ENCODE measurements at places on chromosomes 7 and 10.

- DNase-seq, result peak; percentile 52
Observed at GRCh38 chr10:43230909-43231522, 35.8 kb downstream of the RASGEF1A start.

- DNase-seq, result no peak
Observed at GRCh38 chr7:43148161-43148731, 35.8 kb downstream of the HECW1 start.

- no peak for DNase-seq
Observed at GRCh38 chr10:51255381-51255780, 181.1 kb downstream of the PRKG1 start.

GRCh38 chr10:117626228-117626627, 83.7 kb downstream of the EMX2 start:
- DNase-seq, result no peak

DNA sequence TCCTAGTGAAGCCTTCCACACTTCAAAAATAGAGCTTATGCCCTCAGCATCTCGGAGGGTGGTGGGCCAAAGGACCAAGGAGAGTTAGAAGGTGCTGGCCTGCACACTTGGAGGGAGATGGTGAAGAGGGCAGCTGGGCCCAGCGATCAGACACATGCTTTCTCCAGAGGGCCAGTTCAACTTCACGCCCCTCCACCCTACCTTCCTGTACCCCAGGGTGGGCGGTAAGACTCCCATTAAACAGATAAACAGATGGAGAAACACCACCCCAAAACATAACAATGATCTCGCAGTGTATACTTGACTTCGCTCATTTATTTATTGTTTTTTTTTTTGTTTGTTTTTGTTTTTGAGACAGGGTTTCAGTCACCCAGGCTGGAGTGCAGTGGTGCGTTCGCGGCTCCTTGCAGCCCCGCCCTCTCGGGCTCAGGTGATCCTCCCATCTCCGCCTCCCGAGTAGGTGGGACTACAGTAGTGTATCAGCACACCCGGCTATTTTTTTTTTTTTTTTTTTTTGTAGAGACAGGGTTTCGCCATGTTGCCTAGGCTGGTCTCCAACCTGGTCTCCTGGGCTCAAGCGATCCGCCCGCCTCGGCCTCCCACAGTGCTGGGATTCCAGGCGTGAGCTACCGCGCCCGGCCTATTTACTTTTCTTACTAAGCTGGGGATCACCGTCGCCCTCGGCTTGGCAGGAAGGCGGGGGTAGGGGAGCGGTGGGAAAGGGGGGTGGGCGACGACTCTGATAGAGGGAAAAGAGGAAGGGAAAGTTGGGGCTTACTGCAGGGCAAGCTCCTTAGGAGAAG, 1.8 kb downstream of the C10orf95 start:
- peak; percentile 75 for DNase-seq

DNA sequence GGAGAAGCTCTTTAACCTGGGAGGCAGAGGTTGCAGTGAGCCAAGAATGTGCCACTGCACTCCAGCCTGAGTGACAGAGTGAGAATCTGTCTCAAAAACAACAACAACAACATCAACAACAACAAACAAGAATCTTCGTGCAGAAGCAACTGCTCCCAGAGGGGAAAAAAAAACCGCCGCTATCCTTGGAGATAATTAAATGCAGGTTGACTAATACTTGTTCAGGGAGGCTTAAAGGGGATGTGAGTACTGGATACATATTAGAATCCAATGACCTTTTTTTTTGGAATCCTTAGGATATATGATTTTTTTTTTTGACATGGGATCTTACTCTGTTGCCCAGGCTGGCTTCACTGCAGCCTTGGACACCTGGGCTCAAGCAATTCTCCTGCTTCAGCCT, 89.6 kb upstream of the FAM171A1 start:
- no peak for DNase-seq

- no peak for DNase-seq
Observed at GRCh38 chr7:12092499-12093130, 118.5 kb upstream of the TMEM106B start.

DNA sequence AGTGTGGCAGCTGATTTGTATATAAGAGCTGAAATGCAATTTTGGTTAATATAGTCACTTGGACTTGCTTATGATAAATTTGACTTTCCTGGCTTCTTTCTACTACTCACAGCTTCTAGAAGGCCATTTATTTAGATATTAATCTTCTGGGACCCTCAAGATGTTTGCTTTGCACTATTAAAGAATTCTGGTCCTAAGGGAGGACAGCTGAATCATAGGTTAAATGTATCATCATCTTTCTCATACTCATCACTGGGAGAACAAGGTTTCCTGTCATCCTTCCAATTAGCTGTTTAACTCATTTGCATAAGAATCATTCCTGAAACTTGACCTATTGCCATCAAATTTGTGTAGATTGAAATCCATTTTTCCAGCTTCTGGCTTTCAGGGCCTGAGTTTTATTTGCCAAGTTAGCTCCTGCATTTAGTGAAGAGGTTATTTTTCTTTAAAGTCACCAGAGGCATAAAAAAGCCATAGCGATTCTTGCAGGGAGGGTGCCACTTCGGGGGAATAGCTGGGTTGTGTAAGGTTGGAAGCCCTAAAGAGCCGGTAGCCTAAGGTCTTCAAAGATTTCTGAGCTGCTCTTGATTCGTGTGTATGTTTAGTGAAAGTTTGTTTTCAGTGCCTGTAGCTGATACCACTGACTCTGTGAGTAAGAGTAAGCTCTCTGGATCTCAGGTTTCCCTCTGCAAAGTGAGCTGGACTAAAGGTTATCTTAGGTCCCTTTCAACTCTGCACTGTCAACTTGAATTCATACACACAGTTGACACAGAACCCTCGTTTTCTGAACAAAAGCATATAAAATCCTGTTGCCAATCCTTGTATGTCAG, 4.3 kb downstream of the MAP3K8 start:
- no peak for DNase-seq

DNA sequence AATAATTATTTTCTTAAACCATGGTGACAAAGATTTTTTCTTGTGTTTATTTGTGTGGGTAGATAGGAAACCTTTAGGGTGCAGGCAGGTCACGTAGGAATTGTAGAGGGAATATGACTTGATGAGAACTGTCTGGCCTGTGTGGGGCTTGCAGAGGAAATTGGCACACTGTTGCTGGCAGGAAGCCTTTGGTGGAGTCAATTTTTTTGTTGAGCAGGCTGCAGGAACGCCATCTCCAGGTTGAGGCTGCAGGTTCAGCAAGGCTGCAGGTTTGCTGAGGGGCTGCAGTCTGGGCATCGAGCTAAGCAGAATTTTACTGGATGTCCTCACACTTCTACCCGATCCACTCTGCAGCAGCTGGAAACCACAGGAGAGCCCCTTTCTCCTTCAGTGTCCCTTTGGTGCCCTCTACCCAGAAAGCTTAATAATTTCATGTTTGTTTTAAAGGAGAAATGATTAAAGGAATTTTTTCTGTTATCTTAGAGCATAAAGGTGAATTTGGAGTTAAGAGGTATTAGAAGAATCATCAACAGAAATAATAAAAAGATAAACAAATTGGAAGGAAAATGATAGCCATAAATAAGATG, 37.0 kb downstream of the TBC1D12 start:
- no peak for DNase-seq

DNA sequence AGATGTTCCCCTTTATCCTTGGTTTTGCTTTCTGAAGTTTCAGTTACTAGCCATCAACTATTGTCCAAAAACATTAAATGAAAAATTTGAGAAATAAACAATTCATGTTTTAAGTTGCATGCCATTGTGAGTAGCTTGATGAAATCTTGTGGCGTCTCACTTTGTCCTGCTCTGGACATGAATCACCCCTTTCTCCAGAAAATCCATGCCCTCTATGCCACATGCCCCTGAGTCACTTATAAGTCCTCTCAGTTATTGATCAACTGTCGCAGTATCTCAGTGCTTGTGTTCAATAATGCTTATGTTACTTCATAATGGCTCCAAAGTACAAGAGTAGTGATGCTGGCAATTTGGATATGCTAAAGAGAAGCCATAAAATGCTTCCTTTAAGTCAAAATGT, 208.0 kb upstream of the FERD3L start:
- DNase-seq, result no peak

DNA sequence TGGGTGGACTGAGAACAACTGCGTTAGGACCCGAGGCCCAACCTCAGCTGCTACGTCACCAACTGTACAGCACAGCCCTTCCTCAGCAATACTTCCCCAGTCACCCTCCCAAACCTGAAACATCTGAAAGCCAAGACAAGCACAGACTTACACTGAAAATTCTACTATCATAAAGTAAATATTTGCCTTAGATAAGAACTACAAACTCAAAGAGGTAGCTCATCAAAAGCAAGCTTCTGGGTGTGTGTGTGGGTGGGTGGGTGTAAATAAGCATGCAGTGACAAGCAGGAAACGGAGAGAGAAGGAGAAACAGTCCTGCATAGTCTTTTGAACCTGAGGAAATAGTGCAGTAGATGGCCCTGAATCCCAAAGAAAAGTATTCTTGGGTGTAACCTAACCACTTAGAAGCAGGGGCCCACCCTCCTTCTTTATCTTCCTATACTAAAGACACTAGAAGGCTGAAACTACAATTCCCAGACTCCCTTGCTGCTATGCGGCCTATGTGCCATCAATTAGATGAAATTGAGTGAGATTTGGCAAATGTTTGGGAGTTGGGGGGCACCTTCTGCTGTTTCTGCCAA, 18.7 kb downstream of the SLC25A13 start:
- no peak for DNase-seq

DNA sequence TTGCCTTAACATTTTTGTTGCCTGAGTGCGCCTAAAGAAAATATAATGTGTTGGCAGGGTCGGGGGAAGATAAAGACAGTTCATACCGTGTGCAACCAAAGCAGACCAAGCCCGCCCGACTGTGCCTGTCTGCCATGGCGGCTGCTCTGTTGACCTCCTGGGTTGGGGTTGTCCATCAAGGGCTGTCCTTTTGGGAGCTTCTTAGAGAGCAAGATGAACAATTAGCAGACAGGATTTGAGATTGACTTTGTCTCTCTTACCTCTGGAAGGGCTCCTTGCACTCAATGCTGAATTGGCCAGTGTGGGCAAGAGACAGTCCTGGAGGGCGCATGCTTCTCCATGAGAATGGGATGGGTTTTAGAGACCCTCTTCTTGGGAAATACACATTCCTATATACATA, 319.6 kb downstream of the GLRX3 start:
- DNase-seq, result no peak

- peak; percentile 72 for DNase-seq
Observed at GRCh38 chr7:44884621-44885393, 523 bp downstream of the PURB start.

GRCh38 chr10:33233635-33234034, 100.8 kb downstream of the NRP1 start:
- no peak for DNase-seq

- no peak for DNase-seq
Observed at GRCh38 chr7:30411897-30412296, 66.7 kb downstream of the NOD1 start.

DNA sequence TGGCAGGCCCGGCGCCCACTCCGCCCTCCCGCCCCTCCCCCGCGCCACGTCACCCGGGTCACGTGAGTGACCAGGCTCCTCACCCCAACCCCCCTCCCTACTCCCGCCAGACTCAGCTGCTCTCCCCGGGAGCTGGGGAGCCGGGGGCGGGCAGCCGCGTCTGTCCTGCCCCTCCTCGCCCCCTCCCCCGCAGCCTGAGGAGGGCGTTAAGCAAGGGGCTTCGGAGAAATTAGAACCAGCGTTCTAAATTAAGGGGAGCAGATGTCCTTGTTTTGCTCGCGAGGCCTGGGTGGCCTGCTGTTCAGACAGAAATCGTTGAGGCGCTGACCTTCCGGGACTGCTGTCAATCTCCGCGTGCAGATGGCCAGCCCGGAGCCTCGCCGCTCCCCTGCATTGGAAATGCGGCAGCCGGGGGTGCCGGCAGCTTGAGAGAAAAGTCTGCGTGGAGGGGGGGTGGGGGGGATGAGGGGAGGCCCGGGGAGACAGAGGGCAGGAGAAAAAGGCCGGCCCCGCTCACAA, 102.2 kb upstream of the ZNF438 start:
- peak; percentile 90 for DNase-seq

DNA sequence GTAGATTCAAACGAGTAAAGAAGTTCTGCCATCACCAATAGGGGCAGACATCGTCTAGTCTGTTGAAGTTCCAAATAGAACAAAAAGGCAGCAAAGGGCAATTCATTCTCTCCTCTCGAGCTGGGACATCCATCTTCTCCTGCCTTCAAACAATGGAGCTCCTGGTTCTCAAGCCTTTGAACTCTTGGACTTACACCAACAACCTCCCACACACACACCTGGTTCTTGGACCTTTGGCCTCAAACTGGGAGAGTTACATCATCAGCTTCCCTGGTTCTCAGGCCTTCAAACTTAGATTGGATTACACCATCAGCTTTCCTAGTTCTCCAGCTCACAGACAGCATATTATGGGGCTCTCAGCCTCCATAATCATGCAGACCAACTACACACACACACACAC, 9.8 kb upstream of the GIMAP5 start:
- DNase-seq, result no peak

- no peak for DNase-seq
Observed at GRCh38 chr7:17952387-17952786, 12.1 kb upstream of the SNX13 start.

GRCh38 chr10:13026873-13027272, 25.4 kb upstream of the CCDC3 start:
- DNase-seq, result no peak

DNA sequence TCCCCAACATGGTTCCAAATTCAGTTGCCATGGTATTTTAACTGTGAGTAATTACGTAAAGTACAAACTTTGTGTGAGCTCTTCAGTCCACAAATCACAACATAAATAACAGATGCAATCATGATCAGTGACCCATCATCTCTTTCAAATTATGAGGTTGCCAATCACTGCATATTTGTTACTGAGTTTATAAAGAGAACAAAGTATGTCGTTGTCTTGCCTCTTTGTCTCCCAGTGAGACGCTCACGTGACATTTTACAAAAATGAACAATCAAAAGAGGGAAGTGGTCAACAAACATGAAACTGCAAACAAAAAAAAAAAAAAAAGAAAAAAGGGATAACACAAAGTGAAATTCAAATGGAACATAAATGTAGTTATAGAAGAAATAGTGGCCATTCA, 122.7 kb upstream of the PDSS1 start:
- DNase-seq, result no peak

- DNase-seq, result peak; percentile 36
Observed at GRCh38 chr7:157618091-157618726, 281.4 kb downstream of the DNAJB6 start.

DNA sequence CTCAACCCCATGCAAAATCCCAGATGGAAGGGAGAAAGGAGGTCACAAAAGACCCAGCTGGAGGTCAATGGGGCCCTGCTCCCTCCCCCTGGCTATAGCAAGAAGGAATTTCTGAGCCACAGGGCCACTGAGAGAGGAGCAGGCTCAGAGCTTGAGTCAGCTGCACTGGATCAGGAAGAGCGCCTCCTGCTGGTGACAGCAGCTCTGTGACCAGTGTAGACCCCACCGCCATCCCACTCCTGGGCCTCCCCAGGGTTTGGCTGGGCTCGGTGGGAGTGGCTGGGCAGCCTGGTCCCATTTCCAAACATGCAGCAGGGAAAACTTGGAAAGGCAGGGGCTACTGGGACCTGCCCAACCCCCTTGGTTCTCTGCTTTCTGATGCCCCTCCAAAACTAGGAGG, 31.5 kb upstream of the PRLHR start:
- no peak for DNase-seq

- no peak for DNase-seq
Observed at GRCh38 chr7:48245751-48246472, 74.7 kb downstream of the ABCA13 start.

Measured in sciatic nerve (tissue), 2 donors.